ENCODE measurements at places on chromosomes 4 and X. TPM values are rescaled to one million over a fixed set of nuclear protein-coding genes. Genes with fewer than 3 reads are reported as not detected.

Gene HPGDS
- 0.08 TPM for total RNA-seq

Gene RAP1GDS1
- total RNA-seq, result 19.4 TPM

Gene DNAAF6
- not detected for total RNA-seq

Gene BANK1
- total RNA-seq, result 0.17 TPM

DNA sequence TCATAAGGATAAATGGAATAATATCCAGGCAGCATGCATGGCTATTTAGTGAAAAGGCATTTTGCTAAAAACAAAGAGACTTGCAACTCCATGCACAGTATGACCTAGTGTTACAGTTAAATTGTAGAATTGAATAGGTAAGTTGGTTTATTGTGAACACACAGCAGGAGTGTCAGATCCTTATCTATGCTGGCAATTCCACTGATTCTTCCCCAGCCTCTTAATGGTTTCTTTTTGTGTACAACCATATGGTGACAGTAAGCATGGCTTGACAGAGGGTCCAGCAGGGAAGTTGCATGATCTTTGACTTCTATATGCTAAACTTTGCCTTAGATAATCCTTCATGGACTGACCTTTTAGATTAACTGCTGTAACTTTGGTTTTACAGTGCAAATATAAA, 936.6 kb upstream of the EPHA5 start:
- no peak overlapping the region for H3K4me3 ChIP-seq
- no peak for DNase-seq
- H3K27me3 ChIP-seq, result no peaks in the 10 kb centered on the region
- H3K27ac ChIP-seq, result no peak overlapping the region

DNA sequence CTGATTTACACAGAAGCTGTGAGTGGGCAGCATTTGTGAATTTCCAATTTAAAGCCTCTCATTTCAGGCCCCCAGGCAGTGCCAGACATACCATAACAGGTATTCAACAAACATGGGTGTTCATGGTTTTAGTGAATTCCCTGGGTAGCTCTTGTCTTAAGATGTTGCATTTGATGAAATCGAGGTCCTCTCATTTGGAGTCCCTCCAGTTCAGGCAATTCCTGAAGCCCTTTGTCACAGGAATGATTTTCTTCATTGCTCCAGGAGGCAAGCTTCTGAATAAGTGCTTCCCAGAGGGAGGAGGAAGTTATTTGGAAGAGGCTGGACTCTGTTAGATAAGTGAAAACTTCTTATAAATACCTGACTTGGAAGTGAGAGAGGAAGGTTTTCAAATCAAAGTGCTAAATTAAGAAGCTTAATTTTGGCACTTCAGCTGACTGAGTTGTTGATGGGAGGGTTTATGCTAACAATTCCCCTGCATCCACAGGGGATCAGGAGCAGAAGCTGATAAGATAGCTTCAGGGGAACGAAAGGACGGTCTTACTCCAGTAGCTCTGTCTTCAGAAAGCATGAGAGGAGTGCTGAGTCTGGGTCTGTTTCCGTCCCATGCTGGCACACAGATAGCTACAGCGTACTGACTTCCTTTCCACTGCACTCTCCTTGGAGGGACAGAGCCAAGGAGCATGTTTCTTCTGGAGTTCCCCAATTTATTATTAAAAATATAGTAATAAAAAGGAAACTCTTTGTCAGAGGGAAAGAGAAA, 543.1 kb downstream of the GBA3 start:
- no peak for DNase-seq
- no peak overlapping the region for H3K27ac ChIP-seq
- no peaks in the 10 kb centered on the region for H3K4me1 ChIP-seq
- no peaks in the 10 kb centered on the region for H3K36me3 ChIP-seq

- DNase-seq, result no peak
- H3K36me3 ChIP-seq, result no peaks in the 10 kb centered on the region
- no peak overlapping the region for H3K4me3 ChIP-seq
- H3K27ac ChIP-seq, result no peak overlapping the region
- no peaks in the 10 kb centered on the region for H3K27me3 ChIP-seq
- H3K4me1 ChIP-seq, result no peaks in the 10 kb centered on the region
Observed at GRCh38 chr4:80576796-80577195, 241.3 kb downstream of the CFAP299 start.

GRCh38 chr4:109979920-109980717, 67.4 kb downstream of the EGF start:
- H3K4me3 ChIP-seq, result no peak overlapping the region
- H3K4me1 ChIP-seq, result no peaks in the 10 kb centered on the region

DNA sequence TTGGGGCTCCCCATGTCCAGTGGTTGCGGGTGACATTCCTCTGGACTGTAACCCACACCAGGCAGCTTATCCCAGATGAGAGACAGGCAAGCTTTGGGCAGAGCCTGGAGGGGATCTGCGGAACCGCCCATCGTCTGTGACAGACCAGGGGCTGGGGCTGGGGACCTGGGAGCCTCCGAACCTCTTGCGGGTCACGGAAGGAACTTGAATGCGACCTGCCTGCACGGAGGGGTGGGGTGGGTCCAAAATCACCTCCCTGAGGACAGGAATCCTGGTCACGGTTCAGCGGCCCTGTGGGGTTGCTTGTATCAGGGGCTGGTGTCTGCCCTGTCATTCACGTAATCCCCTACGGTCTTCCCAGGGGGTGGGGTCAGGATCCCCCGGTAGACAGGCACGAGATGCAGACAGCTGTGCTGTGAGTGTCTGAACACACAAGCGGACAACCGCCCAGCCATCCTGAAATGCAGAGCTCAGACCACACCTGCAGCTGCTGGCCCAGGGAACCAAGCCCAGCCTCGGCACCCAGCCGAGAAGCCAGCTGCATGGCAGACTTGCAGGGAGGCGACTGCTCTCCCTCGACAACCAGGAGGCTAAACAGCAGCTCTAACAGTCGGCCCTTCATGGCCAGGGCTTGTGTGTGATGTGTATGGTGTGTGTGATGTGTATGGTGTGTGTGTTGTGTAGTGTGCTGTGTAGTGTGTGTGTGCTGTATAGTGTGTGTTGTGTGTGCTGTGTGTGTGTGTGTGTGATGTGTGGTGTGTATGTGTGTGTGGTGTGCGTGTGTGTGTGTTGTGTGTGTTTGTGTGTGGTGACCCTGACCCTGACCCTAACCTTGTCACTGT, 105.9 kb upstream of the ADRA2C start:
- no peak overlapping the region for H3K27ac ChIP-seq
- no peaks in the 10 kb centered on the region for H3K27me3 ChIP-seq
- H3K36me3 ChIP-seq, result no peaks in the 10 kb centered on the region
- no peaks in the 10 kb centered on the region for H3K4me1 ChIP-seq
- DNase-seq, result no peak

DNA sequence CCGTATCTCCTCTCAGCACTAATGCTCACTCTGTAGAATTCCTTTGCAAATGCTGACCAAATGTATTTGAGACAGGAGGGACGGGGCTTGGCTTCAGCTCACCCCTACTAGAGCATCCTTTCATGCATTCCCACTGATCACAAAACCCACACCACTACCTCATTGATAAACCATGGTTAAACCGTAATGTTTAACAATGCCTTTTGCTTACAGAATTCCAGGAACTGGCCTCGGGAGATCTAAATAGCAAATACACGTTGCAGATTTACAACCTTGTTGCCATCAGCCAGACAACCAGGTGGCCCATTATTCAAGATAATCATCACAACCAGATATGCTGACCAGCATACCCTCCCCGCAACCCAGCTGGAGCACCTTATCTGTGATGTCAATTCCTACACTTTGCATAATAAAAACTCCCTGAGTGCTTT, 391.9 kb downstream of the KCTD8 start:
- H3K4me1 ChIP-seq, result no peaks in the 10 kb centered on the region
- no peak overlapping the region for H3K4me3 ChIP-seq
- DNase-seq, result no peak
- H3K27ac ChIP-seq, result no peak overlapping the region
- H3K27me3 ChIP-seq, result no peaks in the 10 kb centered on the region

DNA sequence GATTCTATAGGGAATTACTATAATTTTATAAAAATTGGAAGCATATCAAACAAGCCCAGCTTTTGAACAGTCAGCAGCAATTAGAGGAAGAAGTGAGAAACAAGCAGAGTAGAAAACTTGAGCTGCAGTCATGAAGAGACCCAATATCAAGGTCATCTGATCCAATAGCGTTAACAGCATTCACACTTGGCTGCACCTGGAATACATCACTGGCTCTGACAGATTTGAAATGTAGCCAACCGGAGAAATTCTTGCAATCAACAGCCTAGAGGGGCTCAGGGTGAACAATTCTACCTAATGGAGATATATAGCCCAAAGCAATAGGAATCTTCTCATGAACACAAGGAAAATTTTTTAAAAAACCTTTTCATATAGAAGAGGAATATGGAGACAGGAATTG, 13.6 kb downstream of the DDX53 start:
- no peak for DNase-seq
- no peak overlapping the region for H3K4me3 ChIP-seq
- no peaks in the 10 kb centered on the region for H3K36me3 ChIP-seq
- H3K27ac ChIP-seq, result no peak overlapping the region

- H3K36me3 ChIP-seq, result no peaks in the 10 kb centered on the region
- H3K27me3 ChIP-seq, result no peaks in the 10 kb centered on the region
- no peak overlapping the region for H3K27ac ChIP-seq
- no peak for DNase-seq
- no peak overlapping the region for H3K4me3 ChIP-seq
- H3K4me1 ChIP-seq, result no peaks in the 10 kb centered on the region
Observed at GRCh38 chr4:14857475-14857874, 144.8 kb upstream of the CPEB2 start.

DNA sequence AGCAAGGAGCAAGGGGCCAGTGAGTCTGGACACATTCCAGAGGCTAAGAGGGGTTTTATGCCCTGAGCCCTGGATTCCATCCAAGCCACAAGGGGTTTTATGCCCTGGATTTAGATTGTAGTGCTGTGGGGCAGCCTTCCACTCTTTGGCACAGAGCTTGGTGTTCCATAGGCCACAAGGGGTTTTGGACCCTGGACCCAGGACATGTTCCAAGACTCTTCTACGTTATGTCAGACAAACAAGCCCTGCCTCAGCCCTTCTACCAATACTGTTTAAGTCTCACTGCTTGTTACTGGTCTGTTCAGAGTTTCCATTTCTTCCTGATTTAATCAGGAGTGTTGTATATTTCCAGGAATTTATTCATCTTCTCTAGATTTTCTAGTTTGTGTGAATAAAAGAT, 12.8 kb upstream of the SCARB2 start:
- H3K4me1 ChIP-seq, result peaks cover 5% of the 10 kb centered on the region
- no peak overlapping the region for H3K4me3 ChIP-seq
- DNase-seq, result no peak
- no peaks in the 10 kb centered on the region for H3K36me3 ChIP-seq

GRCh38 chr4:147837435-147837834, 105.5 kb downstream of the ARHGAP10 start:
- no peaks in the 10 kb centered on the region for H3K4me1 ChIP-seq
- H3K27me3 ChIP-seq, result no peaks in the 10 kb centered on the region
- no peak overlapping the region for H3K4me3 ChIP-seq
- no peak for DNase-seq
- H3K36me3 ChIP-seq, result no peaks in the 10 kb centered on the region

DNA sequence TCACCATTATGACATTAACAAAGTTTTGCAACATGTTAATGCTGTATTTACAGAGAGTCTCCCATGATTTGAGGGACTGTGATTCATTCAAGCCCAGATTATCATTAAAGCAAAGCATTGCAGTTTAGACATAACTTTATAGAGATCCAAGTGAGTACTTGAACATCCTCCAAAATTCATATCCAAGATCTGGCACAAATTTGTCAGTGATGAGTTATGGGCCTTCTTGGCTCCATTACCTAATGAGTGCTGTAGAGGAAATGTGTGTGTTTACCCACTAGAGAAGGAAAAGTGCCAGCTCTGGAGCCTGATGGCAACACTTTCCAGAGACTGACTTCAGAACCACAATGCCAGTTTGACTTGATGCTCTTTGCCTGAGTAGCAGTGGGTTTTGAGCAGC, 432.3 kb downstream of the GALNTL6 start:
- no peak overlapping the region for H3K4me3 ChIP-seq
- no peaks in the 10 kb centered on the region for H3K27me3 ChIP-seq
- no peaks in the 10 kb centered on the region for H3K36me3 ChIP-seq
- H3K27ac ChIP-seq, result no peak overlapping the region

DNA sequence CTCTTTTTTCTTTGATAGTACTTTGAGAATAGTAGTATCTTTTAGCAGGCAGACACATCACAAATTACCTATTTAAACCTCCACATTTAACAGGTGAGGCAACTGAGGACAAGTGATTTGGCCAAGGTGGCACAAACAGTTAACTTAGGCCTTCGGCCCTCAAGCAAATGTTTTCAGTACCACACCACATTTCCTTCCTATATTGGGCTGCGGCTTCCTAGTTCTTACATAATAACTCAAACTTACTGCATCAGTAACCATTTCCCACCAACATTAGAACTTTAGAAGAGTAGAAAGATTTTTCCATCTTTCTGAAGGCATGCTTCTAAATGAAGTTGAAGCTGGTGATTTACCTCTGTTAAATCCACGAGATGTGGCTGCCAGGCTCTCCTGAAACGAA, 63.2 kb upstream of the SLC4A4 start:
- H3K4me3 ChIP-seq, result no peak overlapping the region
- H3K27me3 ChIP-seq, result no peaks in the 10 kb centered on the region
- no peaks in the 10 kb centered on the region for H3K36me3 ChIP-seq
- DNase-seq, result no peak
- H3K4me1 ChIP-seq, result no peaks in the 10 kb centered on the region

GRCh38 chrX:11998944-11999343, 139.3 kb upstream of the FRMPD4 start:
- no peaks in the 10 kb centered on the region for H3K4me1 ChIP-seq
- no peaks in the 10 kb centered on the region for H3K27me3 ChIP-seq
- no peak overlapping the region for H3K27ac ChIP-seq
- no peak for DNase-seq
- no peaks in the 10 kb centered on the region for H3K36me3 ChIP-seq
- no peak overlapping the region for H3K4me3 ChIP-seq

GRCh38 chr4:128787509-128788311, 21.8 kb upstream of the JADE1 start:
- DNase-seq, result no peak
- H3K36me3 ChIP-seq, result no peaks in the 10 kb centered on the region
- no peak overlapping the region for H3K4me3 ChIP-seq

DNA sequence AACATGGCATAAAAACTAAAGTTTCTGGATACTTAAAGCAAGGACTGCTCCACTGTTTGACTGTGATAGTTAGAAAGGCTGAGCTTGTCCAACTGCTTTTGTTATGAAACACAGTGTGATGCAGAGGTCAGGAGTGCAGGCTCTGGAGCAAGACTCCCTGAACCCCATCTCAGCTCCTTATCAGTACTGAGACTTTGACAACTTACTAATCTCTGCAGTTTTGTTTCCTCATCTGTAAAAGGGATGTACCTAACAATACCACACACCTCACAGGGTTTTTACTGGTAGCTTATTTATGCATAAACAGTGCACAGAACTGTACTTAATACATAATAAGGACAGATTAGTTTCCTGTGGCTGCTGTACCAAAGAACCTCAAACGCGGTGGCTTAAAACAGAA, 804.3 kb downstream of the FSTL5 start:
- no peak overlapping the region for H3K4me3 ChIP-seq
- H3K36me3 ChIP-seq, result no peaks in the 10 kb centered on the region
- H3K27me3 ChIP-seq, result no peaks in the 10 kb centered on the region
- H3K27ac ChIP-seq, result no peak overlapping the region
- no peak for DNase-seq

DNA sequence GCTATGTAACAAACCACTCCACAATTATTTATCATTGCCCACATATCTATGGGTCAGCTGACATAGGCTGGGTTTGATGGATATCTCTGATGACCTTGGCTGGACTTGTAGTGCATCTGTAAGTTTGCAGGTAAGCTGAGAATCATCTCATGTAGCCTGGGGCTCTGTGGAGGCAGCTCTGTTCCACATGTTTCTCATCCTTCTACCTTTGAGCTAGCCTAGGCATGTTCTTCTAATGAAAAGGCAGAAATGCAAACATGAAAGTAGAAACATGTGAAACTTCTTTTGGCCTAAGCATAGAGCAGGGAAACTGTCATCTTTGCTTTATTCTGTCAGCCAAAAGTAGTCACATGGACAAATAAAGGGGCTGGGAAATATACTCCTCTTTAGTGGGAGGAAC, 18.2 kb downstream of the MRPL1 start:
- peaks cover 2% of the 10 kb centered on the region for H3K36me3 ChIP-seq
- no peak for DNase-seq

Data from liver (tissue), 10 donors.